Fibroblast of skin of right biceps (primary cell): ENCODE measurements at places on chromosomes 11 and 22.

DNA sequence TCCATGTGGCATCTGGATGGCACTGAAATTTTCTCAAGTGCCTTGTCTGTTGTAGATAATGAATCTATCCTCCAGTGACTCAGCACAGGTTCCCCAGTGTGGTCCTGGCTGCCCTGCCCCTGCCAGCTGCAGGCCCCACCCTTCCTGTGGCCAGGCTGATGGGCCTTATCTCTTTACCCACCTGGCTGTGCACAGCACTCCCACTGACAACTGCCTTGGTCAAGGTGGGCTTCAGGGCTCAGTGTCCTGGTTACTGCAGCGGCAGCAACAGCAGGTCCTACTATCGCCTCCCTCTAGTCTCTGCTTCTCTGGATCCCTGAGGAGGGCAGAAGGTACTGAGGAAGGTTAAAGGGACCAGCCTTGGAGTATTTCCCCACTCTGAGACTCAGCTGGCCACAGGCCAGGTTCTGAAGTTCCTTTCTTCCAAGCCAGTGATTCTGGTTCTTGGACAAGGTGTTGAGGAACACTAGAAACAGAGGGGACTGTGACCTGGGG, 3.1 kb downstream of the HMBS start:
- DNase-seq: no peak

DNA sequence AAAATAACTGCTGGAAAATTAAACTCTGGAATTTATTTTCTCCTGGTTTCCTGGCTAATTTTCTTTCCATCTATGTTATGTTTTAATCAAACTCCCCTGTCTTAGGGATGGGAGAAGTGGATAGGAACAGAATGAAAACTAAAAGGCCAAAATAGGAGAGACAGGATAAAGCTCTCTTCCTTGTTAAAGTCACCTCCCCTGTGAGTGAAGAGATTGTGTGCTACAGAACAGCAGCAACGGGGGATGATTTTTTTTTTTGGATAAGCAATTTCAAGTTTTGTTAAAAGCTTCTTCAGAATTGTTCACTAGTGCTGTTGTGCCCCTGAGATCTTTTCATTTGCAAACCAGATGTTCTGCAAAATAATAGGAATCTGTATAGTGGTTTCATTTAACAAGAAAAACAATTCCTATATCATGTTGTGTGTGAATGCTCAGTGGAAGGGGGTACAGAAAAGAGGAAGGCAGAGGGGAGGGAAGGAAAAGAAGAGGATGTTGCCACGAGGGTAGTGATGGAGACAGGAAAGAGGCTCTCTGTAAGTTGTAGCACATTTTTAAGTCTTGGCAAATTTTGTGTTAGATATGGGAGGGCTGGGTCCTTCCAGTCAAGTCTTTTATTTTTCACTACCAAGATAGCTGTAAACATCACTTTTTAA, 301.2 kb downstream of the CADM1 start:
- DNase-seq: peak; percentile 4

GRCh38 chr11:94305146-94305545, 766 bp downstream of the IZUMO1R start:
- DNase-seq: peak; percentile 7

DNA sequence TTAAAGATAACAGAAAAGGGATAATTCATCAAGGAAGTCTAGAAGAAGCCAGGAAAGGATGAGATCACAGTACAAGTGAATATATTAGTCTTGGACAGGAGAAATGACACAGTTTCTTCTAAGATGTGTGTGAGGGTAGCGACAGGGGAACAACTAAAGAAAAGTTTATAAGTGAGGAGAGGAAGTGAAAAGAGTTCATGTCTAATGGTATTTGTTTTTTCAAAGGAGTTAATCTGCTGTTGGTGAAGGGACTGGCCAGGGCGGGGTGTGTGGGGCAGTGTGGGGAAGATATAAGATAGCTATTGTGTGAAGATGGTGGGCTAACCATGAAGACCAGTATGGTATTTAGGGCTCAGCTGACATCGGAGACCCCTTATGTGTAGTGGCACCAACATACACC, 7.6 kb upstream of the PPFIBP2 start:
- no peak for DNase-seq

DNA sequence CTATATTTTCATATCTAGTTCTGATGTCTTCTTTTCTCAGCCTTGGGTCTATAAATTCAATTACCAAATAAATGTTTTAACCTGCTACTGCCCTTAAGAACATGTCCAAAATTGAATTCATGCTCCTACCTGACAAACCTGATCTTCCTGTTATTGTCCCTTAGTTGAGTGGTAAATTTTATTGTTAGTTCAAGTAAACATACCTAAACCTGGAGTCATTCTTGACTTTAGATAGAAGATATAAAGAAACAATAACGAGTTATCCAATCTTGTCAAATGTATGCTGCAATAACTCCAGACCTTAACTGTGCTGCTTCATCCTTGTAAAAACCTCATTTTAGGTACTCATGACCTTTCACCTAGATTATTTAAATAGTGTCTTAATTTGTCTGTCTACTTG, 34.6 kb upstream of the SC5D start:
- DNase-seq: no peak

DNA sequence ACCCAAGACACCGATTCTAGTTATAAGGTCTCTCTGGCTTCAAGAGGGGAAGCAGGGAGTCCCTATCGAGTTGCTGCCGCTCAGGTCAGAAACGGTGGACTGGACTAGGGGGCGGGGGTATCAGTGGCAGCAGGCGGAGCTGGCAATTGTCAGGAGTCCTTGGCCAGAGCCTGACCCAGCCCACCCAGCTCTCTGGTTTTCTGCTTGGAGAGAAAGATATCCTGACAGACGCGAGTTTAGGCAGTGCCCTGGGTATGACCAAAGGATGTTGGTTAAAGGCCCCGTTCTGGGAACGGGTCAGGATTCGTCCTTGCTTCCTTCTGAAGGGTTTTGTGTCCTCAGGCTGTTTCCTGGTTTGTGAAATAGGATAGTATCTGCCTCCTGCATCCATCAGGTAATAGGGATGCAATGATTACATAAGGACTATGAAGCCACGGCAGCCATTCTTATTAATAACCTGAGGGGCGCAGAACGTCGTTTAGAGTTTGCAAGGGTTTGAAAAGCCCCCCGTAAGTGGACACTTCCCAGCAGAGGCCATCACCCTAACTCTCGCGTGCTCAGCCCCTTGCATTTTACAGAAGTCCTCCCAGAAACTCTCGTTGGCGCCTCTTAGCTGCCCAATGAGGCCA, 700 bp upstream of the DEPDC5 start:
- peak; percentile 6 for DNase-seq

GRCh38 chr11:57427727-57428082, 784 bp upstream of the SLC43A3 start:
- no peak for DNase-seq

- DNase-seq: no peak
These were observed 50.4 kb upstream of the ARHGAP20 start for GRCh38 chr11:110762590-110762989.

DNA sequence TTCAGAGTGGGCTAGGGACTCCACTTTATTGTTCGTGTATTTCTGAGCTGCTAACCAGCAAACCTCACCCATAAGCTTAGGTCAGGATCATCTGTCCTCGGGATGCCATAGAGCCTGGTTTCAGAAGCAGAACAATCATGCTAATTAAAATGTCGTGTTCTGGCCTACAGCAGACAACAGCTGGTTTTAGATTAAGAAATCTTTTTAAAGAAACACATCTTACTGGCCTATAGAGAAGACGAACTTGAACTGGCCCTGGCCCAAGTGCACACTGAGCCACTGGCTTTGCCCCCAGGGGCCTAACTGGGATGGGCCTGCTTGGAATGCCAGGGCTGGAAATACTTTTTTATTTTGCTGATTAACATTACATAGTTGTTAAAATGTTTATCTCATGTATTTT, 63.2 kb downstream of the ALX4 start:
- peak; percentile 52 for DNase-seq

DNA sequence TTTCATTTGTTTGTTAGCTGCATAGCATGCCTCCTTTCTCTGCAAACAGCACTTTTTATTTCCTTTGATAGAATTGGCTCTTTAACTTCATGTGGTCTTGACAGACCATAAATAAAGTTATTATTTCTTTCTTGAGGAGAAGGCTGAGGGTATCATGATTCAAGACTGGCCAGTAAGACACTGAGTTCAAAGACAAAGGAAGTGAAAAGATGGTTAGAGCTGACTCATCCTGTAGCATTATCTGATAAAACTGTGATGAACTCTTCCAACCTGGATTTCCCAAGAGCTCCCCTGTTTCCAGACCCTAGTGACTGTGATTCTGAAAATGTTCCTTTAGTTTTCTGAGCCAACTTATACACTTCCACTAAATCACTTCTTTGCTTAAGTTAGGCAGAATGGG, 179.3 kb upstream of the FAT3 start:
- peak; percentile 16 for DNase-seq

- no peak for DNase-seq
These were observed 113.4 kb upstream of the RRM1 start for GRCh38 chr11:3981084-3981633.

DNA sequence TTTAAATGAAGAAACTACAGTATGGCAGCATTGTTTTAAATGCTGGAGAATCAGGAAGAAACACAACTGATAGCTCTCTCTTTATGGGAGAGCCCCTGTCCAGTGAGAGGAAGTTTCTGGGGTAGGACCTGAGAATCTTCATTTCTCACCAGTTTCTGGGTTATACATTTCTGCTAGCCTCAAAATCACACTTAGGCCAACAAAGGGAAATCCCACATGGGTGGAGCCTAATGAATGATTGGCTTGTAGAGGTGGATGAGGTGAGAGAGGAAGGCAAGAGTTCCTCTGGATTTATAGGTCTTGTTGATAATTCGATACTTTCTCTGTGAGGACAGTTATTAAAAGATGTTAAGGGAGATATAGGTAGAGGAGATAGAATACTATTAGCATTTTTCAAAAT, 1397.3 kb upstream of the TENM4 start:
- DNase-seq: no peak

DNA sequence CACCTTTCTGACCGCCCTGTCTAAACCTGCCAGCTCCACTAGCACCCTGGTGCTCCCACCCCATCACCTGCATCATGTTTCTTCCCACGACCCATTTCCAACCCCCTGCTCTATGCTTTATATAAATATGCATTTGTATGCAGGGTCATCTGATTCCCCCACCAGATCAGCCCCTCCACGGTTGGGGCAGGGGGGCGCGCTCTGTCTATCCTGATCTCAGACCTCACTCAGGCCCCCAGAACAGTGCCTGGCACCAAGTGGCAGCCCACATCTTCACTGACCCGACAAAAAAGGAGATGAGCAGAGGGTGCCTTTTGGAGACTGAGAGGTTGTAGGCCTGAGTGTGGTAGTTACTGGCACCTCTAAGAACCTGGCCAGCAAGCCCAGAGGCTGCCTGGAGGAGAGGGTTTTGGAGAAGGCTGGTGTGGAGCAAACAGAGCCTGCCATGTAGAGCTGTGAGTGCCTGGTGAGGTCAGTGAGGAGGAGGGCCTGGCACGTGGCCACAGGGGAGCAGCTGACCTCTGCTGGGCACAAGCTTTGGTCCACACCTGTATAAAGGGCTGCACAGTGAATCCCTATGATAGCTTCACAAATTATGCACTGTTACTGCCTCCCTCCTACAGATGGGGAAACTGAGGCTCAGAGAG, 86.3 kb upstream of the RTL6 start:
- DNase-seq: no peak

DNA sequence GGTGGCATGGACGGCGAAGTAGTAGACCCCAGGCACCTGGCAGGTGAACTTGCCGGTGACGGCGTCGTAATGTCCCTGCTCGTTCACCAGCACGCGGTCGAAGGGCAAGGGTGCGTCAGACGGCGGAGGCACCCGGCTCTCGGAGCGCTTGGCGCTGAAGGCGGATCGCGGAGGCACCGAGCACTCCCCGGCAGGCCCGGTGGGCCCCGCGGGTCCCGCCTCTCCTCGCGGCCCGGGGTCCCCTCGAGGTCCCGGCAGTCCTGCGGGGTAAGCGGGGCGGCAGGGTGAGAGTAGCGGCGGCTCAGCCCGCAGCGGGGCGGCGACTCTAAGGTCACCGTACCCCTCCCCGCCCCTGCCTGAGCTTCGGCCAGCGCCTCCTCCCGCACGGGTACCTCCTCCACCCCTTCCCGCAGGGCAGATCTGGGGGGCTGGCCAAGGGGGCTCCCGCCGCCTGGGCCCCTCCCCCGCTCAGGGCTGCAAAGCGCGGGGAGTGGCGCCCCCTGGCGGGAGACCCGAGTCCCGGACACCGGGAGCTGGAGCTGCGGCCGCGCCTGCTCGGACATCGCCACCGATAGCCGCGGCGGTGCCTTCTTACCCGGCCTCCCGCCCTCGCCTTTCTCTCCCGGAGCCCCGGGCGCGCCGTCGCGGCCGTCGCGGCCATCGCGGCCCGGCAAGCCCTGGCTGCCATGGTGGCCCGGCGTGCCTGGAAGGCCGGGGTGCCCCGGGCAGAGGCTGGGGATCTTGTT, 921 bp downstream of the C1QTNF5 start:
- DNase-seq: peak; percentile 47

DNA sequence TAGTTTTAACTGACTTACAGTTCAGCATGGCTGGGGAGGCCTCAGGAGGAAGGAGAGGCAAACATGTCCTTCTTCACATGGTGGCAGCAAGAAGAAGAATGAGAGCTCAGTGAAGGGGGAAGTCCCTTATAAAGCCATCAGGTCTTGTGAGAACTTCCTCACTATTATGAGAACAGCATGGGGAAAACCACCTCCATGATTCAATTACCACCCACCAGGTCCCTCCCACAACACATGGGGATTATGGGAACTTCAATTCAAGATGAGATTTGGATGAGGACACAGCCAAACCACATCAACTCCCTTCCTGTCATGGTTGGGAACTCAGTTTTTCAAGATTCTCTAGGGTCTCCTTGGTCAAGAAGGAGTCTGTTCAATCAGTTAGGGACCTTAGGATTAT, 432.9 kb upstream of the CNTN5 start:
- no peak for DNase-seq

DNA sequence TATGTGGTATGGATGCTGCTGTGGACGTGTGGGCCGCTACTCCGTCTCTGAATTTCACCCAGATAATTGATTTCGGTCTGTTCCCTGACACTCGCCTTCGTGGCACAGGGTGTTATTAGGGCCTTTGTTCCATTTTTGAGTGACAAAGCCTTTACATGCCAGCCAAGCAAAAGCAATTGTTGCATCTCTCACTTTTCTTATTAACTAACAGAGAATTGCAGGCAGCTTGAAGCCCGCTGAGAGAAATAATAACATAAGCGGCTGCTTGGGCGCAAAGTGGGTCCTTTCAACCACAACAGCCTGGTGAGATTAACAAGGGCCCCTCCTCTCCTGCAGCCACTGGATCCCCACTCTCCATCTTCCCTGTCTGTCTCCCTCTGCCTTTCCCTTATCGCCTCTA, 449.4 kb downstream of the NTM start:
- DNase-seq: no peak

GRCh38 chr22:43013355-43014315, 1.3 kb downstream of the PACSIN2 start:
- no peak for DNase-seq

DNA sequence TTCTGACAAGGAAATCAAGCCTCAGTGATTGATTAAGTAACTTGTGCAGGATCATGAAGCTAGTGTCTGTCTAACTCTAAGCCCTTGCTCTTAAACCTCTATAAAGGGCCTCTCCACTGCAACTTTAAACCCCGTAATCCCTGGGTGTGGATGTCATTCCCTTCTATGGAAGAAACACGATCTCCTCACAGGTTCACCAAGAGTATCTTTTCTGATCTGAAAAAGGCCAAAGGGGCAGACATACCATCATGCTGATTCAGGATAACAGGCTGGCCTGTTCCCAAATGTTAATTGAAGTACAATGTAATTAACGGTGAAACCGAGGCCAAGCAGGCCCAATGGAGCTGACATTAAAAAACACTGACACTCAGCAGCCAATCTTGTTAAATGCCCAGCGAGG, 17.1 kb downstream of the TTC12 start:
- no peak for DNase-seq
